ENCODE measurements at places on chromosomes 11 and 22.

GRCh38 chr11:64750361-64751054 lies 6.6 kb upstream of the RASGRP2 start:
- DNase-seq: no peak

GRCh38 chr11:62601122-62601371 lies 618 bp downstream of the MTA2 start:
- no peak for DNase-seq

- no peak for DNase-seq
These were observed 998 bp downstream of the BAIAP2L2 start for GRCh38 chr22:38109371-38110001.

- DNase-seq: no peak
These were observed 13.8 kb upstream of the TEF start for GRCh38 chr22:41367680-41368542.

DNA sequence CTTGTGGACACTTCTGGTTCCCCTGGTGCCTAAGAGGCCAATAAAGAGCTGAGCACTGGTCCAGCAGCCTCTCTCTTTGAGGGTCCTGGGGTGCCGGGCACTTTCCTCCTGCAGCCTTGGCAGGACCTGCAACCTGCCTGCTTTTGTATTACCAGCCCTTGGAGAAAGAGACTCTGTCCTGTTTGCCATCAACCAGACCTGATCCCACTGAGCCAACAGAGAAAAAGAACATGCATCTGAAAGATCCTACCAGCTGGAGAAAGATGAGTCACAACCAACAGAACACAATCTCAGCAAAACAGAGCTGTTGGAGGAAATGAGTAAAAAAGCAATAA lies 321.0 kb downstream of the DDX10 start:
- no peak for DNase-seq

- no peak for DNase-seq
These were observed 145.6 kb downstream of the FEZ1 start for GRCh38 chr11:125350206-125351032.

DNA sequence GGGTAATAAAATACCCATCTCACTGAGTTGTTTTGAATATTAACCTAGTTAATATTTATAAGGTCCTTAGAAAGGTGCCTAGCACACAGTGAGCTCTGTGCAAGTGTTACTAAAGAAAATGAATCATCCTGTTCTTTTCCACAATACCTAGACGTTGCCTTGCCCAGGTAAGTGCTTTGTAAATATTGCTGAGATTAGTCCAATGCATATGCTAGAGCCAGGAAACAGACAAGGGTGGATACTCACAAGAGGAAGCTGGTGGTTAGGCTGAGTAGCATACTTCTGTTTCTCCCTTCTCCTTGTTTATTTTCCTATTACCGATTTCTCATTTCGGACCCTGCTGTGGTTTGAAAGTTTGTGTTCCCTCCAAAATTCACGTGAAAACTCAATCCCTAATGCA lies 58.1 kb upstream of the BARX2 start:
- no peak for DNase-seq

DNA sequence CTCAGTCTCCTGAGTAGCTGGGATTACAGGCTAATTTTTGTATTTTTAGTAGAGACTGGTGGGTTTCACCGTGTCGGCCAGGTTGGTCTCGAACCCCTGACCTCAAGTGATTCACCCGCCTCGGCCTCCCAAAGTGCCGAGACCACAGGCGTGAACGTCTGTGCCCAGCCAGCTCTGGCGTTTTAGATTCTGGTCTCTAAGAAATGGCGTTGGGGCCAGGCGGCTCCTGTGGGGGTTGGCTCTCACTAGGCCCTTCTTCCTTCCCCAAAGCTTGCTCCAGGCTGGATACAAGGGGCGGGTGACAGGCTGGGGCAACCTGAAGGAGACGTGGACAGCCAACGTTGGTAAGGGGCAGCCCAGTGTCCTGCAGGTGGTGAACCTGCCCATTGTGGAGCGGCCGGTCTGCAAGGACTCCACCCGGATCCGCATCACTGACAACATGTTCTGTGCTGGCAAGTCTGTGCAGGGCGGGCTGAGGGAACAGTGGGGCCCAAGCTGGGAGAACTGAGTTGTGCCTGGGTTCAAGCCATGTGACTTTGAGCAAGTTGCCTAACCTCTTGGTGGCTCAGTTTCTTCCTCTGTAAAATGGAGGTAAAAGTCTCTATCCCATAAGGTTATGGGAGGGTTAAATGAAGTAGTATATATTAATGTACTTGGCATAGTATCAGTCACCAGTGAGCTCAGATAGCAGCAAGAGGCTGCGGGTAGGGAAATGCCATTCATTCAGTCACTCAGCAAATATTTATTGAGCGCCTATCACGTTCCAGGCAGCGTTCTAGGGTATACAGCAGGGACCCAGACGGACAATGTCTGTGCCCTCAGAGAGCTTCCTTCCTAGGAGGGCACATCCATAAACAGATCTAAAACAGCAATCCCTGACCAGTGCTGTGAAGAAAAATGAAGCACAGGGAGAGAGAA lies 10.4 kb downstream of the F2 start:
- DNase-seq: no peak

GRCh38 chr11:117546431-117547194 lies 219.0 kb downstream of the CEP164 start:
- DNase-seq: peak; percentile 67

GRCh38 chr11:121895919-121896318 lies 220.1 kb downstream of the BLID start:
- DNase-seq: no peak

GRCh38 chr11:92784331-92784730 lies 185.1 kb upstream of the MTNR1B start:
- no peak for DNase-seq

GRCh38 chr11:105206633-105207032 lies 67.1 kb upstream of the CARD18 start:
- DNase-seq: no peak

DNA sequence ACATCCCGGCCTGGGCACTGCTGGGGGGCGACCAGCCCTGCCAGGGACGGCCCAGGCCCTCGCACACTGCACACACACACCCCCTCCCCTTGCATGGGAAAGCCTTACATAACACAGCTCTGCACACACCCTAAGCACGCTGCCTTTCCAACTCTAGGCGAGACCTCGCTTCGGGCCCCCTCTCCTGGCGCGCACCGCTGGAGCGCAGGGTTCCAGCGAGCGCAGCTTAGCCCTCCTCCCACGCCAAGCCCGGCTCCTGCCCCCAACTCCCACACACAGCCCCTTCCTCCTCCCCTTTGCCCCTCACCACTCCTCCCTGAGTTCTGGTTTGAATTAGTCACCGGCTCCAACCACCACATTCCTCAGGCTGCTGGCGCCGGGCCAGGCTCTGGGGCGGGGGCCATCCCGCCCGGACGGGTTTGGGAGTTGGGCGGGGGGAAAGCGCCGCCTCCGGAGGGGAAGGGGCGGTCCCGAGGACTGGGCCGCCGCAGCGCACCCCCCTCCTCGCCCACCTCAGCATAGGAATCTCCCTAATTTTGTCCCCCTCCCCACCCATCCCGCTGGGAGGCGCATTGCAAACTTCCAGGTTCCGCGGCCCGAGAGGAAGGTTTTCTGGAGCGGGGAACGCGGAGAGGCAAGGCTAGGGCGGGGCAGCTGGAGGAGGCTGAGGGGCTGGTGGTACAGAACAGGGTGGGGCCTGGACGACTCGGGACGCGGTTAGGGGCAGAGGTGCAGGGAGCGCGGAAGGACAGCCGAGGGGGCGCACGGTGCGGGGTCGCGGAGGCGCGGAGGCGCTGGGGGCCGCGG lies 966 bp downstream of the AHNAK start:
- no peak for DNase-seq

- DNase-seq: no peak
These were observed 537.4 kb upstream of the CCDC90B start for GRCh38 chr11:83823461-83824025.

DNA sequence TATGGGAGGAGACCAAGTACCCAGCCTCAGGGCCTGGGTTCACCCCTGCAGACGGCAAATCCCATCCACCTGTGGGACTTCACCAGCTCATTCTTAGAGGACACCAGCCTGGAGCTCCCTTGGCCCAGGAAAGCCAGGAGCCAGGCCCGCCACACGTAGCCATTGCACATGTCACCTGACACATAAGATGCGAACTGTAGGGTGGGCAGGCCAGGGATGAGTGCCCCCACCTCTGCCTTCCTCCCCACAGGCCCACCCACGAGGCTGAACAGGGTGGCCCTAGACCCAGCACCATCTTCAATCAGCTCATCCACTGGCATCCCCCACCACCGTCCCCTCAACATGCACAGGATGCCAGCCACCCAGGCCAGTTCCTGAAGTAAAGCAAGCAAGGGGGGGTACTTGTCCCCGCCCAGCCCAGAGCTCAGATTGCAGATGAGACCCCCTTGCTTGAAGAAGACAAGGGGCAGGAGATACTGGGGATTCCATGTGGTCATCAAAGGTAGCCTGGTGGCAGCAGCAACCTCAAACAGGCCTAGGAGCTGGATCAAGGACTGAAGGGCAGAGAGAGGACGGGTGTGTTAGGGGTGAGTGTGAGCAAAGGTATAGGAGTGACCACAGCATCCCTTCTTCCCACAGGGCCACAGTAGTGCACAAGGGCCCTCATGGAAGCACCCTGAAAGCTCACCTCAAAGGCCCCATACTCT lies 45.6 kb downstream of the IGLL5 start:
- no peak for DNase-seq

GRCh38 chr22:47608421-47608820 lies 846.0 kb downstream of the TBC1D22A start:
- DNase-seq: no peak

DNA sequence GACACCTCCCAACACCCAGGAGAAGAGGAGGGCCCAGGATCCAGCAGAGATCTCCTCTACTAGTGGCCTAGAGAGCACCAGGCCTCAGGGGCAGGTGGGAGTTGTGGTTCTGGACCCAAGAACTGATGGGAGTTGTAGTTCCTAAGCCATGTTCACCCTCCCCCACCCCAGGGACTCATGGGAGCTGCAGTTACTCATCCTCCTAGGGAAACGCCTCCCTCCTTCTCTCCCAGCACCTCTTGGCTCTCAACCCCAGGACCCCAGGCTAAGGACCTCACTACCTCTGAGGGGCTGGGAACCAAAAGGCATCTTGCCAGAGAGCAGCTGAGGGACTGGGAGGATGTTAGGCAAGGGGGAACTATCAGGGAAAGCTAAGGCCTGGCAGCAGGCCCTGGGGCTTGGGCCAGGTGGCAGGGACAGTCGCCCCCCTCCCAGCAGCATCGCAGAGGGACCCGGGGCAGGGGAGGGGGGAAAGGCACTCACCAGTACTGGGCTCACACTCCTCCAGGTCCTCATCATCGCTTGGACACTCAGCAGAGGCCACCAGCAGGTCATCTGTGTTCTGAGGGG lies 28.9 kb downstream of the SLC22A12 start:
- no peak for DNase-seq

GRCh38 chr11:92391808-92392207 lies 167.2 kb downstream of the FAT3 start:
- no peak for DNase-seq

DNA sequence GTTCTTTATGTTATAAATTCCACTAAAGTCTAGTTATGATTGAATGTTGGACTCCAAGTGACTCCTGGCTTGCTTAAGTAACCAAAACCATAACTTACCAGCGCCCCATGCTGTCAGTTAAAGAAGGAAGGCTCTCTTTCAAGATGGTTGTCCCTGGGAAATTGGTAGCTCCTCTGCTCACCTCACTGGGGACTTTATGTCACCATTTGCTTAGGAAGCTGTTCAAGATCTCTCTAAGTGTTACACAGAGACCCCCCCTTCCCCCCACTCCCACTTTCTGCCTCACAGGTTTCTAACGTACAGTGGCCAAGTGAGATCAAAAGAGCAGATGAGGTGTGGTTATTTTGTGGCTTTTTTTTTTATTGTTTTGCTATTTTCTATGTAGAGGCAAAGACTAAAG lies 301.8 kb downstream of the AASDHPPT start:
- no peak for DNase-seq

DNA sequence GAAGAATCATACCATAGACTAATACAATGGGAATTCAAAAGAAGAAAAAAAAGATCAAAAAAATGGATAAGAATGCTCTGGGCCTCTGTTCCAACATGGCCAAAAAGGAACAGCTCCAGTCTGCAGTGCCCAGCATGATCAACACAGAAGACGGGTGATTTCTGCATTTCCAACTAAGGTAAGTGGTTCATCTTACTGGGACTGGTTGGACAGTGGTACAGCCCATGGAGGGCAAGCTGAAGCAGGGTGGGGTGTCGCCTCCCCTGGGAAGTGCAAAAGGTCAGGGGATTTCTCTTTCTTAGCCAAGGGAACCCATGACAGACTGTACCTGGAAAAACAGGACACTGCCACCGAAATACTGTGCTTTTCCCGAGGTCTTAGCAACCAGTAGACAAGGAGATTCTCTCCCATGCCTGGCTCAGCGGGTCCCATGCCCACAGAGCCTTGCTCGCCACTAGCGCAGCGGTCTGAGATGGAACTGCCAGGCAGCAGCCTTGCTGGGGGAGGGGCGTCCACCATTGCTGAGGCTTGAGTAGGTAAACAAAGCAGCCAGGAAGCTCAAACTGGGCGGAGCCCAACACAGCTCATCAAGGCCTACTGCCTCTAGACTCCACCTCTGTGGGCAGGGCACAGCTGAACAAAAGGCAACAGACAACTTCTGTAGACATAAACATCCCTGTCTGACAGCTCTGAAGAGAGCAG lies 428.4 kb downstream of the MN1 start:
- DNase-seq: no peak

- no peak for DNase-seq
These were observed 22.5 kb downstream of the TMPRSS13 start for GRCh38 chr11:117906710-117907109.

DNA sequence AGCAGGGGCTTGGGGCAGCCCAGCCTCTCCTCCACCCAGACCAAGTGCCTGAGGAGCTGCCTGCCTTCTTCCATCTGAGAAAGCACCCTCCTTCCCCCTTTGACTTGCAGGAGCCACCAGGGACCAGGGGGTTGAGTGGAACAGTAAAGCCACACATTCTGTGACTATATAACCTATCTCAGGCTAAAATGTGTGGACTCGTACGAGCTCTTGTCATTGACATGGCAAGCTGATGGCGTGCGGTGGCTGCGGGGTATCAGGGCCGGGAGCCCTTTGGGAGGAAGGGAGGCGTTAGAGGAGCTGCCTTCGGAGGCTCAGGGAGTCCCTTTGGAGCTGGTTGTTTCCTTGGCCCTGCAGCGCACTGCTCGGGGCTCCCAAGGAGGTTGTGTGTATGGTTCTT lies 84.5 kb downstream of the CEP164 start:
- DNase-seq: no peak

DNA sequence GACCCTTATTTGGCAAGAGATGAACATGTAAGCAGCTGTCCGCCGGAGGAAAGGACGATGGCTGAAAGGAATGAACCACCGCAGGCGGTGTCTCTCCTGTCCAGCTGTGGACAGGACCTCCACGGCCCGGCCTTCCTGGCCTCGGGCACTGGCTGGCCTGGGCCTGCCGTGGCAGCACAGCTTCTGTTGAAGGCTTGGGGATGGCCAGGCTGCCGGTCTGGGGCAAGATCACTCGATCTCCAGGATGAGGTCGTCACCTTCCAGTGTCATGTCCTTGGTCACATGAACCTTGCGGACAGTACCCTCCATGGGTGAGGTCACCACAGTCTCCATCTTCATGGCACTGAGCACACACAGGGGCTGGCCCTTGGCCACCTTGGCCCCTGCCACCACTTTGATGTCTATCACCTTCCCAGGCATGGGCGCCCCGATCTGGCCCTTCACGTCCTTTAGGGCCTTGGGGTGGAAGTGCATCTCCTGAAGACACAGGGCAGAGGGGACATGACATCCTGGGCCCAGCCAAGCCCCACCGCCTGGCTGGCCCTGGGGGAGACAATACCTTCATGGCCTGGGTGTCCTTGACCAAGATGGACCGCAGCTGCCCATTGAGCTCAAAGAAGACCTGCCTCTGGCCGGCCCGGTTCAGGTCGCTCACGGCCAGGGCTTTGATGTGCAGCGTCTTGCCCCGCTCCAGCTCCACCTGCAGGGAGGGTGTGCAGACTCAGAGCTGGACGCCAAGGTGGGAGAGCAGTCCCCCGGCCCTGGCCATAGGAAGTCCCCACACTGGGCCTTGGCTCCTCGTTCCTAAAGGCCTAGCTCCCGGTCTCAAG lies 5.6 kb downstream of the RCE1 start:
- no peak for DNase-seq

Measured in NCI-H2081 treated with DMSO at 0.1 percent for 48 hours (cell line).